ENCODE measurements at places on chromosomes 12 and 14. TPM values are rescaled to one million over a fixed set of nuclear protein-coding genes. Genes with fewer than 3 reads are reported as not detected.
A peak's percentile ranks its signal among the peaks of the same experiment; 100 is the strongest.

DNA sequence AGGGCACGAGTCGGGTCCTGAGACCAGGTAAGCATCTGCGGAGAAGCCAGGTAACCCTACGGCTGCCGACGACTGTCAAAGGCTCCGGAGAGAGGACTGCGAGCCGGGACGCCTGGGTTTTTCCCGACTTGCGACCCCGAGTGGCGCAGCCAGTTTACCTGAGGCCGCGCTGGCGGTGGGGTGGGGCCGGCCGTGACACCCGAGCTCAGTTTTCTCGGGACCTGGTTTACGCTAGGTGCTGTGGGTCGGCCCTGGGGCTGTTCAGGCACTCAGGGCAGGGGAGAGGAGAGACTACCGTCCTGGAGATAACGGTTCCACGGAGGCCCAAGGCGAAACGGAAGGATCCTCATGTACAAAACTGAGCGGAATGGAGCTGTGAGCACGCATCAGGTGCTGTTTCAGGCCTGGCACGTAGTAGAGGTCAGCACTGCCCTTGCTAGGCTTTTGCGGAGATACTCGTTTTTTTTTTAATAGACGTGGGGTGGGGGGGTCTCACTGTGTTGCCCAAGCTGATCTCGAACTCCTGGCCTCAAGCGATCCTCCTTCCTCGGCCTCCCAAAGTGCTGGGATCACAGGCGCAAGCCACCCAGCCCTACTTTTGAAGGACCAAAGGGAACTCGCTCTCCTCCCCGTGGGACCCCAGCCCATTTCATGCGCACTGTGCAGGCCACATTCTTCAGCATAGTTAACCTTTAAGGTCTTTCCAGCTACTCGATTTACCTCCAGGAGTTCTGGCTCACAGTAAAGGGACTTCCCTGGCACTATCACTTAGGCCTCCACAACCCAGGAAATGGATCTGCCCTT lies 471 bp downstream of the MTRFR start:
- DNase-seq: no peak

- peak; percentile 72 for DNase-seq
Observed at GRCh38 chr14:68682166-68683103, 110.4 kb downstream of the ZFP36L1 start.

- peak; percentile 57 for DNase-seq
Observed at GRCh38 chr12:69415471-69416275, 54.5 kb upstream of the FRS2 start.

- peak; percentile 30 for DNase-seq
Observed at GRCh38 chr12:114680604-114681069, 3.3 kb downstream of the TBX3 start.

Gene KLRC4
- not detected for total RNA-seq

Gene FGF23
- total RNA-seq: not detected

Gene PTPRO
- total RNA-seq: not detected
